ENCODE measurements at places on chromosomes 16 and 17. TPM values are rescaled to one million over a fixed set of nuclear protein-coding genes. Genes with fewer than 3 reads are reported as not detected.

DNA sequence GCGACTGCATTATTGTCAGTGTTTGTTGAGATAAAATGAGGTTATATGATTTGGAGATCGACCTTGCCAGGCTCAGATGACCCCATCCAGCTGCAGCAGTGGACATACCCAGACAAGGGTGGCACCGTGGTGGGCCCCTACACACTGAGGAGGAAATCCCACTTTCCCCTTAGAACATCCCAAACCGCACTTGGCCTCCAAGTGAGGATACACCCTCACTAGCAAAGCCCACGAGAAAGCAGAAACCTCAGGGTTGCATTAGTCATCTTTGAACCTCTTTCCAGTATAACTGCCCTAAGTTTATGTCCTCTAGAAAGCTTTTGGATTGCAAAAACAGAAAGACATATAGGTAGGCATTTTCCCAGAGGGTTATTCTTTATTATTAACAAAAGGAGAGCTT lies 101.5 kb downstream of the CLEC16A start:
- no peak for DNase-seq
- no peaks in the 10 kb centered on the region for H3K27me3 ChIP-seq
- H3K36me3 ChIP-seq: no peaks in the 10 kb centered on the region
- H3K4me1 ChIP-seq: no peaks in the 10 kb centered on the region
- H3K27ac ChIP-seq: no peak overlapping the region
- H3K4me3 ChIP-seq: no peak overlapping the region

DNA sequence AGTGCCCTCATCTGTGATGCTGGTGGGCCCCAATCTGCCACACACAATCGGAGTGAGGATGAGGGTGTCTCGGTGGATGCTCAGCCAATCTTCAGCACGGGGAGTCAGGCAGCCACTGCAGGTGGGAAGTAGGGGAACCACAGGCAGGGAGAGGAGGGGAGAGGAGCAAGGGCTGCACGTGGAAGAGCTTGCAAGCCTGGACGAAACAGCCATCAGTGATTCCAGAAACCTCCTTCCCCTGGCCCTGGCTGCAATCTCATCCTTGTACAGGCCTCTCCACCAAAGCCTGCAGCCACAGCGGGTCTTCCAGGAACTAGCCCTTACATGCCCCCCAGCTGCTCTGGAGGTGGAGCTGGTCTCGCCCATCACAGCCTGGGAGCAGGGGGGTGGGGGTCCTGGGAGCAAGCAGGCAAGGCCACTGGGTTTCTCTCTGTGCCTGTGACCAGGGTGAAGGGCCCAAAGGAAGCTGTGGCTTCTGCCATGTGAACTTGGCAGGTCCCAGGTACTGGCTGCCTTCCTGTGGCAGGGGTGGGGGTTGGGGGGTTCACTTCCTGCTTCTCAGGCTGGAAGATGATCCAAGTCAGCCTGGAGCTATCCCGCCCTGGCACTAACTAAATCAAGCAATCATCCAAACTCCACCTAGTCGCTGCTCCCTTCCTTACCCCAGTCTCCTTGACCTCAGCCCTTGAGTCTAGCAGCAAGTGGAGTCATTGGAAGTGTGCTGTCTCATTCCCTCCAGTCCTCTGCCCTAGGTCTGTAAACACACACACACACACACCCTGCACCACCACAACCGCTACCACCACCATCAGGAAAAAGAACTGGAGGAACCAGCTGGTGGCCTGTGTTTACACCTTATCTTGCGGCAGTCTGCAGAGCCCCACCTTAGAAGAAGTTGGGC lies 29.4 kb upstream of the MLKL start:
- H3K36me3 ChIP-seq: no peaks in the 10 kb centered on the region
- peak; percentile 61 for DNase-seq
- H3K4me1 ChIP-seq: peaks cover 18% of the 10 kb centered on the region
- no peaks in the 10 kb centered on the region for H3K27me3 ChIP-seq
- peak overlapping the region; percentile 60 for H3K27ac ChIP-seq

GRCh38 chr16:85639529-85640253 lies 26.6 kb downstream of the GSE1 start:
- peak overlapping the region; percentile 58 for H3K27ac ChIP-seq
- peak; percentile 90 for DNase-seq
- H3K4me1 ChIP-seq: peaks cover 89% of the 10 kb centered on the region
- no peaks in the 10 kb centered on the region for H3K36me3 ChIP-seq
- H3K27me3 ChIP-seq: no peaks in the 10 kb centered on the region

DNA sequence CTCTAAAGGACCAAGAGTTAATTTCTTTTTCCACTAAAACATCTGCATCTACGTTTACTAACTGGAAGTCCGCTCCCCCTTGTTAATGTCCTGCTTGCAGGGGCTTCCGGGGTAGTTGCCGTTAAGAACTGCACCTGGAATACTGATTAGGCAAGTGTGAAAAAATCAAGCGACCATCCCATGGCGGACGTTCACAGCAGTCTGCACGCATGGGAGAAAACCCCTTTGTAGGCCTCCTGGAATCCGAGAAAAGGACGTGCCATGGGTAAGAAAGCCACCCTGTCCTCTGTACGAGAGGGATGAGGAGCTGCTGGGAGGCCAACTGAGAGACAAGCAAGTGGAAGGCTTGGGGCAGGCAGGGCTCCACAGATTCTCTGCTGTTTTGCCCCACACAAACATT lies 14.9 kb downstream of the SNN start:
- peak overlapping the region; percentile 9 for H3K27ac ChIP-seq
- peaks cover 17% of the 10 kb centered on the region for H3K36me3 ChIP-seq
- H3K27me3 ChIP-seq: no peaks in the 10 kb centered on the region
- H3K4me3 ChIP-seq: no peak overlapping the region
- DNase-seq: no peak

The TEX19 gene
- total RNA-seq: not detected

The RASL10B gene
- total RNA-seq: 17.8 TPM

DNA sequence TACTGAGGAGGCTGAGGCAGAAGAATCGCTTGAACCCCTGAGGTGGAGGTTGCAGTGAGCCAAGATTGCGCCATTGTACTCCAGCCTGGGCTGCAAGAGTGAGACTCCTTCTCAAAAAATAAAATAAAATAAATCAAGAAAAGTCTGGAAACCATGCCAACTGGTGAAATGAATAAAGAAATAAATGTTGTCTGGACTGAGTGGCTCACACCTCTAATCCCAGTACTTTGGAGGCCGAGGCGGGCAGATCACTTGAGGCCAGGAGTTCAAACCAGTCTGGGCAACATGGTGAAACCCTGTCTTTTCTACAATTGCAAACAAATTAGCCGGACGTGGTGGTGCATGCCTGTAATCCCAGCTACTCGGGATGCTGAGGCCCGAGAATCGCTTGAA lies 744 bp upstream of the LRRC37A3 start:
- DNase-seq: no peak
- peaks cover 6% of the 10 kb centered on the region for H3K4me1 ChIP-seq
- no peaks in the 10 kb centered on the region for H3K27me3 ChIP-seq
- peak overlapping the region; percentile 95 for H3K27ac ChIP-seq
- peak overlapping the region; percentile 62 for H3K4me3 ChIP-seq
- H3K36me3 ChIP-seq: no peaks in the 10 kb centered on the region

GRCh38 chr16:87196661-87197060 lies 120.5 kb downstream of the C16orf95 start:
- H3K27ac ChIP-seq: no peak overlapping the region
- H3K4me3 ChIP-seq: no peak overlapping the region
- no peak for DNase-seq
- H3K4me1 ChIP-seq: no peaks in the 10 kb centered on the region
- no peaks in the 10 kb centered on the region for H3K27me3 ChIP-seq

GRCh38 chr17:261635-262034 lies 80.2 kb upstream of the DOC2B start:
- H3K27ac ChIP-seq: no peak overlapping the region
- peaks cover 16% of the 10 kb centered on the region for H3K36me3 ChIP-seq
- no peaks in the 10 kb centered on the region for H3K27me3 ChIP-seq
- no peak overlapping the region for H3K4me3 ChIP-seq
- DNase-seq: no peak

DNA sequence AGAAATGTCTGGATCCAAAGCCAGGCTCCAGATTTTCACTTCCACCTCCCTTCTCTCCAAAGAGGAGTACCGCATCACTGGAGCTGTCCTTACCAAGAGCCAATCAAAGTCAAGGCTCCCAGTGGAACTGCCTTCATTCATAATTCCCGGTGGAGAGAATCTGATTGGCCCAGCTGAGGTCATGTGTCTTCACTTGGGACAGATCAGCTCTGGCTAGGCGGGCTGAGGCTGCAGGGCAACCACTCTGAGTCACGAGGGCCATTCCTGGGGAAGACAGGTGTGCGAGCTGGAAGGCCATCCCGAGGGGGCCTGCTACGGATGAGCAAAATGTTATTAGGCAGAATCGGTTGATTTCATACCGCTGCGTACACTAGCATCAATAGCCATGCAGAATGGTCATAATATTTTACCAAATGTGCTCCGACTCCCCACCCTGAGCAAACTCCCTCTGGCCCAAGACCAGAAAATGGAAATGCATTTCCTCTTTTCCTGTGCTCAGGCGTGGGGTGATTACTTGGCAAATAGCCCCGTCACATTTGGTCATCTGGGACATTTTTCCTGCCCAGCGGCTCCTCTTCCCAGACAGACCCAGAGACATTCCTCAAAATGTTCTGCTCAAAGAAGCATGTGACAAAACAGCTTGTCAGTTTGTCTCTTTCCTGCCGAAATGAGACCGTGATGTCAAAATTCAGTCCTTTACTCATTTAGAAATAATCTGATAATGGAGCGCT lies 111.1 kb downstream of the AIPL1 start:
- no peak overlapping the region for H3K27ac ChIP-seq
- H3K4me1 ChIP-seq: no peaks in the 10 kb centered on the region
- no peaks in the 10 kb centered on the region for H3K27me3 ChIP-seq

Data from body of pancreas (tissue), 4 donors.